Activated T-helper 9 cell treated with anti-CD3 and anti-CD28 coated beads, Interleukin-2, amount 50 U/mL, for 16 hours (primary cell): ENCODE measurements at places on chromosomes 2 and 18.

DNA sequence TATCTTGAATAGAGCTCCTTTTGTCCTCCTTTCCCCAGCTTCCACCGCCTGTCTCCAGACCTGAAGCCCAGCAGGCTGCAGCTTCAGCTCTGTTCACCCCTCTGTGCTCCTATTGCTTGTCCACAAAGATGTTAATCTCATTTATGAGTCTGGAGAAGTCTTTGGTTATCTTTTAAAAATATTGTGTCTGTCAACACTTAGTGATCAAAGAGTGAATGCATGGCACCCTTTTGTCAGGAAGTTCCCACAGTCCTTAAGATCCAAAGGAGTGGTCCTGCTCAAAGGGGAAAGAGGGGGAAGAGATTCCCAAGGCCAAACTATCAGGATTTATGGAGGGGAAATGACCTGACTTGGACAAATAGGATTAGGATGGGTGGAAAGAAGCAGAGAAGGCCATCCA lies 118.9 kb downstream of the ACAA2 start:
- DNase-seq: no peak

DNA sequence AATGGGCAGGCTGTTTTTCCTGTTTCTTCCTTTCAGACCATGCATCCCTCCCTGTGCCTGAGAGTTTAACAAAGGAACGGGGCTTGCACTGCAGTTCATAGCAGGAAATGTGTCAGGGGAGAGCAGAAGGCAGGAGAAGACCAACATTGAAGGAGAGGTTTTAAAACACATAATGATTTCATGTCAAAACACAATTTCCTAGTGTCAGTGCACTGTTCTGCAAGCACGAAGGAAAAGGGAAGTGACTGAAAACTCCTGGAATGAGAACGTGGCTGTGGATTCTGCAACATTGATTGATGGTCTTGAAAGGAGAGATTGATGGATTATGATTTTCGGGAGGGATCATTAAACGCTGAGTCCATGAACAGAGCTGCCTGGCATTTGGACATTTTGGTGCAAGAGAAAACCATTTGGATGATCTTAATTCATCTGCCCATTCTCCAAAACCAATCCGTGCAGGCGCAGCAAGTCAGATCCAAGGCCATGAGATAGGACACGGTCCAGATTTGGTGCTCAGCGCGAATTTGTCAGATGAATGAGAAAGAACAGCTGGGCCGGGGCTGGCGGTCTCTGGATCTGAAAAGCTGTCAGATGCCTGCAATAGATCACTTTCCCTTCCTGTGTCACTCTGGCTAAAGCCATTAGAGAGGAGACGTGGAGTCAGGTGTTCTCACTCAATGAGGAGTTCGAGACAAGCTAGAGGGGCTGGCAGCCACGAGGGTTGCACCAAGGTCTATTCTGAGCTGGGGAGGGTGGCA lies 38.4 kb downstream of the C1QL2 start:
- DNase-seq: no peak

DNA sequence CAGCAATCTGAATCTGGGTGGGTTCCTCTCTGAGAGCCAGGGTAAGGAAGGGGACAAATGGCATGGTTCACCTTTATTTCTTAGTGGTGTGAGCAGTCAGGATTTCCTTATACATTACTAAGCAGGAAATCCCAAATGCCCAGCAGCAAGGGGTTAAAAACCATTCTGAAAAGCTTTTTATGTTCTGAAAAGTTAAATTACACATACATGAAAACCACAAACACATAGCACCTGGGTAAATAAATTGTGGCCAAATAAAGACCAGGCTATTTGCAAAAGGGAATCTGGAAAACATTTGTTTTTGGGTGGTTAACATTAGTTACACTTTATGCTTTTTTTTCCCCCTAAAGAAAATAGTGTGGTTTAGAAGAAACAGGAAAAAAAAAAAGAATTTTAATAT lies 156.1 kb downstream of the AGPS start:
- DNase-seq: no peak

- no peak for DNase-seq
These were observed 352 bp upstream of the HOXD9 start for GRCh38 chr2:176122052-176122682.

- peak; percentile 43 for DNase-seq
These were observed 121.0 kb upstream of the SLC39A10 start for GRCh38 chr2:195535911-195536522.

DNA sequence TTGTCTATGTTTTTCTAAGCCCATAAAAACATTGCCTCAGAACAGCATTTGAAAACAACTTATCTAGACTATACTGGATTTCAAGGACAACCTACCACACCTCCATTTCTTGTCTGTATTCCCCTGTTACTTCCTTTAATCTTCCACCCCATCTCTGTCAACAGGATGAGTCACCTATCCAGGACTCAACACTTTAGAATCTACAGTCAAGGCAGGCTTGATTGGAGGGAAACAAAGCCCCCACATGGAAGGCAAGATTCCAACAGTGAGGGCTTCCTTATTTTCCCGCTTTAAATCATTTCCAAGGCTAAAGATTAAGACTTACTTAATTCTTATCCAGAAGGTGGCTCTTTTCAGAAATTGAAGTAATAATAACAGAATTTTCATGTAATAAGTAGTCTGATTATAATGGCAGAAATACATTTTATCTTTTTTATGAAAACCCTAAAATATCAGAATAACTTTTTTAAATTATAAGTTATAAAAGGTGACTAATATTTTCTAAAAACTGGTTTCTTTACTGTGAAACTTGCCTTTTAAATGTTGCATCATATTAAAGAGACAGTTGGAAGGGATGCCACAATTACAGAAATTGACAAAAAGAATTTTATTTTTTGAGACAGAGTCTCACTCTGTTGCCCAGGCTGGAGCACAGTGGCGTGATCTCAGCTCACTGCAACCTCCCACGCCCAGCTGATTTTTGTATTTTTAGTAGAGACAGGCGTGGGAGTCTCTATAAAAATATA lies 138.7 kb upstream of the CCDC150 start:
- no peak for DNase-seq

DNA sequence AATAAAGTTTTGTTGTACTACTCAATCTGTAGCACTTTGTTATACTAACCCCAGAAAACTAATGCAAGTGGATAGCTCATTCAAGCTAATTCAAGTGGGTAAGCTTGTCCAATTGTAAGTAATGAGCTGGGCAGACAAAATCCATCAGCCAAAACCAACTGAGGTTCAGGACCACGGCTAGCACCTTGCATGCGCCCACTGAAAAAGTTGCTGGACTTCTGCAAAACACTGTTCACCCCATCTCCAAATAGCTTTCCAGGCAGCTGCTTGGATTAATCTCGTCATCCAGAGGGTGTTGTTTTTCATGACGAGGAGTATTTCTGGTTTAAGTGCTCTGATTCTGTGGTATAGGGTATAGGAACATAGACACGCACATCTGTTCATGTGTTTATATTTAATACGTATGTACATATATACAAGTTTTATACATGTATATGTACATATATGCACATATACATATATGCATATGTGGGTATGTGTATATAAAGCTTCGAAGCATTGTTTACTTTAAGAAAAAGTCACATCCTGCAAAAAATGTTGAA lies 307.5 kb downstream of the GALR1 start:
- DNase-seq: no peak

DNA sequence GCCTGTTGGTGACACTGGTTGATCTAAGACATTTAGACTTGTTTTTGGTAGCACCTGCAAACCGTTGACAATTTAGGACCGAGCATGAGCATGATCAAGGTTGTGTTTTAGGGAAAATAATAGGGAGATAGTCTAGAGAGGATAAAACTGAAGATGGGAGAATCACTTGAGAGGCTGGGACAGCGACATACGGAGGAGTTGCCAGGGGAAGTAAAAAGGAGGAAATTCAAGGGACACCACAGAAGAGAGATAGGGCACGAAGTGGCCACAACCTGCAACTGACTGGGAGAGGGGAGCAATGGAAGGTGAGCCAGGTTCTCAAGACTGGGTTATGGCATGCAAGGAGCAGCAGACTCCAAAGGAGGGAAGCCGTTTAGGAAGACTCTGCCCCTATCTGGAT lies 1.4 kb upstream of the ATP8B1 start:
- no peak for DNase-seq

- no peak for DNase-seq
These were observed 193.0 kb upstream of the NETO1 start for GRCh38 chr18:73060666-73061288.

GRCh38 chr18:22650247-22650646 lies 232.5 kb upstream of the CTAGE1 start:
- DNase-seq: no peak

DNA sequence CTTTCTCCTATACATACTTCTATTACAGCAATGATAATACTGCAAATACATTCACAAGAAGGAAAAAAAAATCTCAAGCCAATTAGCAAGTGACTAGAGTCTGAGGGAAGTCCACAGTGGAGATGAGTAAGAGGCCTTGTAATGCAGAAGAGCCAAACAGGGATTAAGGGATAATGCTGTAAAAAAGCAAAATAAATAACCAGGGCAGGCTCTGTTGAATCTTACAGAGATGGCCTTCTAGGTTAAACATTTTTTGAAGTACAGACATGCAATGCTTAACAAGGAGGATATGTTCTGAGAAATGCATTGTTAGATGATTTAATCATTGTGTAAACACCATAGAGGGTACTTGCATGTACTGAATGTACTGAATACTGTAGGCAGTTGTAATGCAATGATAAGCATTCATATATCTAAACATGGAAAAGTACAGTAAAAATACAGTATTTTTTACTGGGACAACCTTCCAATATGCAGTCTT lies 122.1 kb upstream of the RMDN2 start:
- DNase-seq: no peak

DNA sequence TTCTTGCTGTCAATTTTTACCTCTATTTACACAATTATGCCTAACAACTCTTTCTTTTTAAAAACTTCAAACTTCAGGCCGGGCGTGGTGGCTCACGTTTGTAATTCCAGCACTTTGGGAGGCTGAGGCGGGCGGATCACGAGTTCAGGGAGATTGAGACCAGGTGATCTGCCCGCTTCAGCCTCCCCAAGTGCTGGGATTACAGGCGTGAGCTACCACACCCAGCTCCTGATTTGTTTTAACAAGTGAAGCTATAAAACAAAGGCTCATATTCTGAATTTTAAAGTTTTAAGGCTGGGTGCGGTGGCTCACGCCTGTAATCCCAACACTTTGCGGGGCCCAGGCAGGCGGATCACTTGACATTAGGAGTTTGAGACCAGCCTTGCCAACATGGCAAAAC lies 15.5 kb downstream of the PTPN2 start:
- DNase-seq: no peak

DNA sequence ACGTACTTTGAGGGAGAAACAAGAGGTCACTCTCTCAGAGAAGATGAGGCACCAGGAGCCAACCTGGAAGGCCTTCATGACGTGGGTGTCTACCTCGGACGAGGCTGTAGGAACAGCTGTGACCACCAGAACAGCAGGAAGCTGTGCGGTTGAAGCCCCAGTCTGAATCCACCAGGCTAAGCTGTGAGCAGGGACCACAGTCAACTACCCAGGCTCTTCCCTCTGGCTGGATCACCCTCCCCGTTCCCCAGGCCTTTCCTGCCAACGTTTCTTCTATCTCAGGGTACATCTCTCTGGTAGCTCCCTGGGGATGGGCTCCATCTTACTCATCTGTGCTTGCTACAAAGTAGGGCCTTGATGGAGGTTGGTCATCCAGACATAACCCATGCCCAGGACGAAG lies 36.8 kb upstream of the CYP27C1 start:
- no peak for DNase-seq

DNA sequence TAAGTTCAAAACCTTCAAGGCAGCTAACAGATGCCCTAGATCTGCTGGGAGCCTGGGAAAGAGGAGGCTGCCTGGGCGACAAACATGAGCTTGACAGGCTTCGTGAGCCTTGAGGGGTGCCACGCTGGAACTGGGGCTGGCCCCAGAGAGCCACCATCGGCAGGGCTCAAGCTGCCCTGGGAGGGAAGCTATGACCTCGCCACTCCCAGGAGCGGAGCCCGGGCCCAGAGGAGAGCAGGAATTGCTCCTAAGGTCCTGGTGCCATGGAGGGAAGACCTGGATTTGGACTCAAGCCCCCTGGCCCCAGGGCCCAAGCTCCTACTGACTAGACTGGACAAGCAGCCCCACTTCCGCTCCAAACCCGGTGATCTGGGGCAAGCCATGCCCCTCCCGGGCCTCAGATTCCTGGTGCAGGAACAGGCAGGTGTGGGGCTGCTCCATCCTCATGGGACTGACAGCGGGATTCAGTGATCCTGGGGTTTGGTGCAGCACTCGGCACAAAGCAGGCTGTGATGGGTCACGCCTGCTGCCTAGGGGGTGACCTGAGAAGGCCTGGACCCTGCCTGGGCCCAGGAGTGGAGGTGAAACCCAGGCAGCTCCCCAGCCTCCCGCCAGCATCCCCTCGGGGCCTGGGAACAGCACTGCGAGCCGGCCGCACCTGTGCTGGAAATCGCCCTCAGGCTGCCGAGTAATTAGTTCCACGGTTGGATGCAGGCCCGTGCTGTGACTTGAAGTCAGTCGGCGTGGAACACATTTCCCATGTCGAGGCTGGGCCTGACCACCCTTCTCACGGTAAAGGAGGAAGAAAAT lies 246.9 kb downstream of the NDUFA10 start:
- DNase-seq: no peak

DNA sequence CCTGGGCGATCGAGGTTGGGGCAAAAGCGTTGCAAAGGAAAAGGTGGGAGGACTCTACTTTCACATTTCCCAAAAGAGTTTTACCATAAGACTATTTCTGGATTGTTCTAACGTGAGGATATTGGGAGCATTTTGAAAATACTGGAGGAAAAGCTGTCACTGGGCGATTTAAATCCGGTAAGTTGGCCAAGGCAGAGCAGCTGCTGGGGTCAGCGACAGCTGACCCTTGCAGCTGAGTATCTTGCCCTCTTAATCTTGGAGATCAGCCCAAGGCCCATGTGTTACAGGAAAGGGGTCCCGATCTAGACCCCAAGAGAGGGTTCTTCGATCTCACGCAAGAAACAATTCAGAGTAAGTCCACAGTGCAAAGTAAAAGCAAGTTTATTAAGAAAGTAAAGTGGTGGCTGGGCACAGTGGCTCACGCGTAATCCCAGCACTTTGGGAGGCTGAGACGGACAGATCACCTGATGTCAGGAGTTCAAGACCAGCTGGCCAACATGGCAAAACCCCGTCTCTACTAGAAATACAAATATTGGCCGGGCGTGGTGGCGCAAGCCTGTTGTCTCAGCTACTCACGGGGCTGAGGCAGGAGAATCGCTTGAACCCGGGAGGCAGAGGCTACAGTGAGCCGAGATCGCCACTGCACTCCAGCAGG lies 964 bp upstream of the ST3GAL5 start:
- DNase-seq: no peak

GRCh38 chr18:74328206-74328605 lies 12.6 kb downstream of the C18orf63 start:
- no peak for DNase-seq

DNA sequence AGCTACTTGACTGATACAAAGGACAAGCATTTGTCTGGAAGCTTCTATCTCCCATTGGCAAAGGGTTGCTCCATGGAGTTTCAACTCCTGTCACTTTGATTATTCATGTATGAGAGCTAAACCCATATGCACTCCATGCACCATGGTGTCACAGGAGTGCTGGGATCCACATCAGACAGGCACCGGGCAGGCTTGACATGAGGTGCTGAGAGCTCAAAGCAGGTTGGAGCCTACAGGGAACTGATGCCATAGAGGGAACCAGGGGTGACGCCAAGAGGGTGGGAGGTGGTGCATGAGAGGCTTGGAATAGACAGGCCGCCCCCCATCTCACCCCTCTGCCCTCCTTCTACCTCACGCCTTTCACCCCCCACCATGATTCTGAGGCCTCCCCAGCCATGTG lies 199.8 kb upstream of the CCDC68 start:
- no peak for DNase-seq
